SK-N-SH treated with all-trans-retinoic acid at 6 μM for 48 hours (cell line): ENCODE measurements at places on chromosomes 2 and 18.

GRCh38 chr18:78782951-78783563 lies 196.6 kb upstream of the SALL3 start:
- ATAC-seq: no peak

DNA sequence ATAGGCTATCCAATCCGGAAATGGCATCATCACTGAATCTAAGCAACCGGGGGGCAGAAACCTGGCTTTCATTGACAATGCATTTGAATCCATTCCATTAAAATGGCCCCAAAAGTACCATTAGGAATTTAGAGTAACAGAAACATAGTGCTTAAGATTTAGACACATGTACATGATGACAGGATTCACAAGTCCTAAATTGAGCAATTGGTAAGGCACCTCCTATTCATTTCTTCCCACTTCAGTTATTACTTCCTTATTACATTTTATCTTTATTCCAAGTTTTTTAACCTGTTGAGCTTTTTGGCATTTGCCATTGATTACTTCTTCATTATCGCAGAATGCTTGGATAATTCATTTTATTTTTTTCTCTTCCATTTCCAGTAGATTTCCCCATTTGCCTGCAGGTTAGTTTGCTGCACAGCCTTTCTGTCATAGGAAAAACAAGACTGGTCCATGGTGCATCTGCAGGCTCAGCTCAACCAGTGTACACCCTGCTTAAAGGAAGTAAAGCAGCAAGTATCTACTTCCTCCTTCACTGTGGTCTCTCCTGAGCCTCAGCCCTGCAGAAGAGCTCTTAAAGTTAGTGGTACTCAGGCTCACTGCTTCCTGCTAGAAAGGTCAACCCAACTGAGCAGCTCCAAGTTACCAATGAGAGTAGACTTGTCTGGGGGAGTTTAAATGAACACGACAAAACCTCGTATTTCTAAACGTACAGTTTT lies 89.2 kb downstream of the DOCK10 start:
- ATAC-seq: no peak

DNA sequence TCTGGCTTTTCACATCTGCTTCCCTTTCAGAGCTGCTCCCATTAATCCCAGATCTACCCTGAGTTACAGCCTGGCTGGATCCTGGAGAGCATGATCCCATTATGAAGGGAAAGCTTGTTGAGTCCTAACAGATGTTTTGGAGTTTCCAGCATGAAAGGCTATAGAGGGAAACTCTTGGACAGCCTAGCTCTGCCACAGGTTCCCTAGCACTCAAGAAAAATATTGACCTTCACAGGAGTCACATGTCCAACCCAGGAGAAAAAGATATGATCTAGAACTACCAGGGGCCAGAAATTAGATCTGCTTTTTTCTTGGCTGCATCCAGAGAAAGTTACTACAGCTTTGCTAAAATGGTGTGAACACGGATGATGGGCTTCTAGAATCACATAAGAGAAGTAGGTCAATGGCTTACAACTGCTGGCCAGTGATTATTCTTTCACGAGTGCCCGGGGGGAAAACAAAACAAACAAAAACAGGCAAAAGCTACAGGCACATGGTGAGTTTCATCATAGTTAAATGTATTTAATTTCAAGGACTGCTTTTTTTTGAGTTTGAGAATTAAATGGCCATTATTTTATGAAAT lies 15.9 kb downstream of the CCDC93 start:
- no peak; the same call in 2 of the 3 replicates for ATAC-seq

DNA sequence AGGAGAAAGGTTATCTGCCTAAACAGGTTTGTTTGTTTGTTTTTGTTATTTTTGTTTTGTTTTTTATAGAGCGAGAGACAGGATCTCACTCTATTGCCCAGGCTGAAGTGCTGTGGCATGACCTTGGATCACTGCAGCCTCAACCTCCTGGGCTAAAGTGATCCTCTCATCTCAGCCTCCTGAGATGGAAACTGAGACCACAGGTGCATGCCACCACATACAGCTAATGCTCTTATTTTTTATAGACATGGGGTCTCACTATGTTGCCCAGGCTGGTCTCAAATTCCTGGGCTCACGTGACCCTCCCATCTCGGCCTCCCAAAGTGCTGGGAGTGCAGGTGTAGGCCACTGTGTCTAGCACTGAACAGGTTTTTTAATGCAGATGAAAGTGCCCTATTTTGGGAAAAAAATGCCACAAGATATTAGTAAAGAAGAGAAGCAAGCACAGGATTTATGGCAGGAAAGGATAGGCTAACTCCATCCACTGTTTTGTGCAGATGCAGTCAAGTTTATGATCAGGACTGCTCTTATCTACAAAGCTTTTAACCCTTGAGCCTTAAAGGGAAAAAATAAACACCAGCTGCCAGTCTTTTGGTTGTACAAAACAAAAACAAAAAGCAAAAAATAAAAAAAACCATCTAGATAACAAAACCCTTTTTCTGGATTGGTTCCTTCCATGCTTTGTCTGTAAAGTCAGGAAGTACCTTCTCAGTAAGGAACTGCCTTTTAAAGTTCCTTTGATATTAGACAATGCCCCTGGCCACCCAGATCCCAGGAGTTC lies 29.4 kb downstream of the MAP4K3 start:
- no peak for ATAC-seq

- no peak for ATAC-seq
Observed at GRCh38 chr2:218005028-218005427, 2.2 kb upstream of the TNS1 start.

DNA sequence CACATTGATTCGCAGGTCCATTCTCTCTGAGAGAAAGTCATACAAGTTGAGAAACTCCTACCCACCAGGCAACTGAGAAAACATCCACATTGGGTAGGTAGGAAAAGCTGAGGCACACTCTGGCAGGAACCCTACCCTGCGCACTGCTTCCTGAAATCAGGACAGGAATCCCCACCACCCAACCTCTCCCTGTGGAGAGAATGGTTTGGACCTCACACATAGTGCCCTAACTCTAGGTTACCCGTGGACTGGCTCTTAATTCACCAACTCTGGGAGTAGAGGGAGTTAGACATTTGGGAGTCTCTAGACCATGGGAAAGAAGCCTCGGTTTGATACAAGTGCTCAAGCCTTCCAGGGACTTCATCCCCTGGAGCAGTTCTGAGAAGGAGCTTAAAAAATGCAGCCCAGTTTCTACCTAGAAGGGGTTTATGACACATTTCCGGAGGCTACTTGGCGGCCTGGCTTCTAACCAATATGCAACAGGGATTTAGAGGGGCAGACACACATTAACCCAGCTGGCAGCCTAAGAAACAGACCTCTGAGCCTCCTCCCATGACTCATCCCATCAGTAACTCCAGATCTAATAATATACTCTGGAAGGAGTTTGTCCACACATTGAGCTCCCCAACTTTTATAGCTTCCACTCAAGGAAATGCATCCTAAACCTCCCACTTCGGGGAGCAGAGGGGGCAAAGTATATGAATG lies 136.7 kb downstream of the EML6 start:
- peak; percentile 96 for ATAC-seq

- ATAC-seq: no peak
Observed at GRCh38 chr18:37289423-37289822, 276.2 kb downstream of the CELF4 start.

DNA sequence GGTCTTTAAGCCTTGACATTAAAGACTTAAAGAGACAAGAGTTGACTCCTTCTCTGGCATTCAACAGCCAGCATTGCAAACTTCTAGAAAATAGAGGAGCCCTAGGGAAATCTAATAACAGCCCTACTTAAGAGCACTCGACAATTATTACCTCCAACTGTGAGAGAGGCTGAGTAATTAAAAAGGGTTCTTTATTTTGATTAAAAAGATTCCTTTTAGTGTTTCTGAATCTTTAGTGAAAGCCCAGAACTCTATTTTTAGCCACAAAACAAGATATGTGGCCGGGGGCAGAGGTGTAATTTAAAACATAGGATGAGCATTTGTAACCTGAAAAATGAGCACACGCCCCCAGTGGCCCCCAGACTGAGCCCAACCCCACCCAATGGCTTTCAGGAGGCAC lies 222.3 kb downstream of the SMAD2 start:
- no peak for ATAC-seq

- ATAC-seq: no peak
Observed at GRCh38 chr2:37985333-37985732, 60.2 kb downstream of the RMDN2 start.

- no peak for ATAC-seq
Observed at GRCh38 chr18:79902075-79902474, 49.4 kb downstream of the SLC66A2 start.

GRCh38 chr2:161964160-161964559 lies 109.9 kb downstream of the DPP4 start:
- no peak for ATAC-seq

DNA sequence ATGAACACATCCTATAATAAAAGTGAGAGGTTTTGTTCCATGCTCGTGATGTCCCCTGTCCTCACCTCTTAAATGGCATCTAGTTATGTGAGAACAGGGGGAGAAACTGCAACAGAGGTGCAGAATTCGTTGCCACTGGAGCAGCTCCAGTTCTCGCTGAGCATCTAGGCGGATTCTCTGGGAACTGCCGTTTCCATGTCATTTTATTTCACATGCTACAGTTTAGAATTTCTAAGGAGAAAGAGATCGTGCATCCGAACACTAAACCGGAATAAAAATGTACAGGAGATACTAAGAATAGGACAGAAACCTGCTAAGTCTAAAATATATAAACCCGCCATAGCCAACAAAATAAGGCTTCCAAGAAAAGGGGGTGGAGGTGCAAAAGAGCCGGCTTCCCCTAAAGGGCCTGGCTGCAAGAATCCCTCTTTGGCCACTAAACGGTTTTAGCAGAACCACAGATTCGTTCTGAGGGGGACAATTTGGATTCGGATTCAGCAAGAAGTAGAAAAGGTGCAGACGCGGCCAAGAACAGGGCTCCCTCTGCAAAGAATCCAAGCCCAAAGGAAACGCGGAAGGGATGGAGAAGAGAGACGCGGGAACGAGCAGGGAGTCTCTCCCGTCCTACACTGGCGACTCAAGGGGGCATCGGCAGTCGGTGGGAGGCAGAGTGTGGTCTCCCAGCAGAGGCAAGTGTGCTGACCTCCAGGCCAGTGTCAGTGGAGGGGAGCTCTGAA lies 1.3 kb downstream of the TMEM163 start:
- no peak for ATAC-seq

- peak; percentile 25 for ATAC-seq
Observed at GRCh38 chr2:32357318-32358110, 691 bp downstream of the BIRC6 start.

DNA sequence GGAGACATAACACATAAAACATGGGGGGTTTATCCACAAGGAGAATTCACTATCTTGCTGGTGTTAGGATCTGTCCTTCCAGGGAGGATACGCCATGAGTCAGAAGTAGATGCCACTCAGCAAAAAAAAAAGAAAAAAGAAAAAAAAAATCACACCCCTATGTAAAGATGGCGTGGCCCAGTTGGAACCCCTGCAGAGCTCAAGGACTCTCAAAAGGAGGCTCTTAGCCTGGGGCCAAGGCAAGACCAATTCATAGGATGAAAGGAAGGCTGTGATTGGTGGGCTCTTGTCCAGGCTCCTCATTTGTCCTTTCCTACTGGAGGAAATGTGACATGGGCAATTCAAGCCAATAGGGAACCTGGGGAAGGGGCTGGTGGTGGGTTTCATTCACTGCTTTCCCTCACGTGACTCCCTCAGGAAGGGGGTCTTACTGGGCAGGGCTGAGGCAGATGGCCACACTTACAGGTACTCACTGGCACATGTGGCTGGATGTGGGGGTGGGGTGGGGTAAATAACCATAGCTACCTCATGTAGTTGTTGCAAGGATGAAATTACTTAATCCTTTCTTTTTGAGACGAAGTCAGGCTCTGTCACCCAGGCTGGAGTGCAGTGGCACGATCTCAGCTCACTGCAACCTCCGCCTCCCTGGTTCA lies 38.7 kb upstream of the HAAO start:
- ATAC-seq: no peak

- no peak for ATAC-seq
Observed at GRCh38 chr18:2958819-2959298, 54.1 kb downstream of the LPIN2 start.

DNA sequence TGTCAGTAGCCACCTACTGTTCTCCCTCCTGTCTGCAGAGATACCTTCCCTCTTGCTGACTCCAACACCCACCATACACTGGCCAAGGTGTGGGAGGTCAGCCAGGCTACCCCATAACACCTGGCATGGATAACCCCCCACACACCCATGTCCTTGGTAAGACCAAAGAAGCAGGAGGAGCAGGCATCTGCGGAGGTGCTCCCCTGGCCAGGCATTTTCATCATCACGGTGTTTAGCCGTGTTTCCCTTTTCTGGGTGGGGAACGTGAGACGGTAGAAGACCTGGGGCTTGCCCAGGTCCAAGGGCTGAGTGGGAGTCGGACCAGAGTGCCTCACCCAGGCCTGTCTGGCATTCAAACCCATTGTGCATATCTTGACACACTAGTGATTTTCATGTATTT lies 150.3 kb downstream of the SMAD7 start:
- ATAC-seq: no peak

DNA sequence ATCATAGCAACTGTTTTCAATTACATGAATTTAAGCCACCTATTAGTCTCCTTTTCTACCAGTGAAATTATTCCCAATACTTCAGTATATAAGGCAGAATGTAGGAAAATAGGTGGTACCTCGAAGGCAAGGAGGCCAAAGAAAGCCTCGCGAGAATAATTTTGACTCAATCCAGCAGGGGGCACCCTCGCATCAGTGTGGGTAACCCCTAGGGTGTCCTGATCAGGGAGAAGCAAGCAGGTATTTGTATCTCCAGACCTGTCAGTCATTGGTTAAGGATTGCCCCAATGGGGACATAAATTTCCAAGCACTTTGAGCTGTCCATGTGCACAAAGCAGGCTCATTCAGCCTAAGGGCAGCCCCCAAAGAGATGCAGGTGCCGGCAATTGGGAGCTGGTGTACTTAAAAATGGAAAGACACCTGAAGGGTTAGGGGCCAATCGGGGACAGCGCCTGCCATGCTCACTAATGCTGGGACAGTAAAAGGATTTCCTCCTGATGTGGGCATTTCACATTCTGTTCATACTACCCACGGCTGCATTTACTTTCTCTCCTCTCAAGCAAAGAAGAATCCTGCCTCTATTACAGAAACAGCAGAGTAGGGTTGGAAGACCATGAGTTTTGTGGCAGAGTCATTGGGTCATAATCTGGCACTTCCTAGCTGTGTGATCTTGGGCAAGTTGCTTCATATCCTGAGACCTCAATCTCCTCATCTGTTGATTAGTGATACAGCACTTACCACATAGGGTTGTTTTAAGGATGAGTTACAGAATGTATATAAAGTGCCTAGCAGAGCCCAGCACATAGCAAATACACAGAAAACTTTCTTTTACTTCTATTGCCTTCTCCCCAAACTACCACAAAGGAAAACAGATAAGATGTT lies 136.1 kb downstream of the ICOS start:
- ATAC-seq: peak; percentile 65; the same call in 2 of the 3 replicates

- ATAC-seq: peak; percentile 52
Observed at GRCh38 chr2:38375696-38376345, 1.3 kb downstream of the ATL2 start.
